Renal cortex interstitium (tissue), 15 donors: ENCODE measurements at places on chromosomes 12 and 14. TPM values are rescaled to one million over a fixed set of nuclear protein-coding genes. Genes with fewer than 3 reads are reported as not detected.

The LAG3 gene
- 2.1 TPM for polyA plus RNA-seq

The MGP gene
- 40.5 TPM for polyA plus RNA-seq

GRCh38 chr12:76312315-76312714 lies 35.9 kb downstream of the BBS10 start:
- DNase-seq = peak; percentile 8

- no peak for DNase-seq
These were observed 593.0 kb downstream of the VRK1 start for GRCh38 chr14:97390096-97390724.

- DNase-seq = no peak
These were observed 32.6 kb downstream of the USP15 start for GRCh38 chr12:62292761-62293344.

DNA sequence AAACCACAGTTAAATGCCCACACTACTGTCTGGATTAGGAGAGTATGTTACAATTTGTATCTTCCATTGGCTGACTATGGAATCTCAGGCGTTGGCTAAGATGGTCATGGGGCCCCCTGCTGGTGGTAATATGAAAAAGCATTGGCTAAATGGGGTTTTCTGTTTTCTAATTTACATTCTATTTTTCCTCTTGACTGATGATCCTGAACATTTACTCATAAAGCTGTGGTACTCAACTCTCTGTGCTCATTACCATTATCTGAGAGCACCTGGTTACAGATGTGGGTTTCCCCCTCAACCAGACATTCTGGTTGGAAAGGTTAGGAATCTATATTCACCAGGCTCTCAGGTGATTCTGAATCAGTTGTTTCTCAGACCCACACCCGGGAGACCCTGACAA lies 64.8 kb downstream of the WSCD2 start:
- DNase-seq = no peak

DNA sequence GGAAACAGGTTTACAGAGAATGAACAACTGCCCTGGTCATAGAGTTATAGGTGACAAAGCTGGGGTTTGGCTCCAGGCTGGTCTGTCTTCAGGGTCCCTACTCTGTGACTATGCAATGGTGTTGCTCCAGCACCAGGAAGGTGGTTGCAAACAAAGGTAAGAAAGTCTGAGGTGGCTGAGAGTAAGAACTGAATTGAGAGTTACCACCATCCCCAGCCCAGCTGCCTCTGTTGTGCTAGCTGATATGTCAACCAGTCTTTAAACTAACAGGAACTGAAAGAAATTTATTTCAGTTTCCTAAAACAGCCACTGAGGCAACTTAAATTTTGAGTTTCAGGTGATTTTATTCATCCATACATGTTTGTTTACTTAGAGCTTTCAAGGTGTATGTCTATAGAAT lies 111.0 kb upstream of the LRIG3 start:
- DNase-seq = no peak

- DNase-seq = no peak
These were observed 276.5 kb downstream of the NUAK1 start for GRCh38 chr12:105862163-105862821.

DNA sequence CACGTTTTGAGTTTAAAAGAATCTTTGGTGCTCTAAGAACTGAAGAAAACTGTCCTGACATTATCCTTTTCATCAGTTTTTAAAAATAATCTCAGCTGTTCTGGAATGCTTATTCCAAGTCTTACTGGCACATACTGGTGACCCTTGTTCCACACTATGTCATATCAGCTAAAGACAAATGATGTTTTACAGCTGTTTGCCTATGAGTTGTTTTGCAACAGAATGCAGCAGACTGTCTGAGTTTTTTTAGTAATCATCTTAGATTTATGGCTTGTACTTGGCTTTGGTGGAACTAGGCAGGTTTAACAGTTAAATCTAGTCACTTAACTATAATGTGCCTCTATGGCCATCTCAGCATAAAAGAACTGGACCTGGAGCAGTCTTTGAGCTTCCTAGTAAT lies 91.6 kb upstream of the GRIN2B start:
- DNase-seq = no peak
